ENCODE measurements at places on chromosomes 1 and 21. TPM values are rescaled to one million over a fixed set of nuclear protein-coding genes. Genes with fewer than 3 reads are reported as not detected.

Gene TFF1
- not detected for total RNA-seq

GRCh38 chr1:27971674-27972073 lies 11.9 kb downstream of the XKR8 start:
- no peak for DNase-seq
- no peaks in the 10 kb centered on the region for H3K4me1 ChIP-seq
- no peak overlapping the region for H3K4me3 ChIP-seq
- no peaks in the 10 kb centered on the region for H3K36me3 ChIP-seq
- no peaks in the 10 kb centered on the region for H3K27me3 ChIP-seq

DNA sequence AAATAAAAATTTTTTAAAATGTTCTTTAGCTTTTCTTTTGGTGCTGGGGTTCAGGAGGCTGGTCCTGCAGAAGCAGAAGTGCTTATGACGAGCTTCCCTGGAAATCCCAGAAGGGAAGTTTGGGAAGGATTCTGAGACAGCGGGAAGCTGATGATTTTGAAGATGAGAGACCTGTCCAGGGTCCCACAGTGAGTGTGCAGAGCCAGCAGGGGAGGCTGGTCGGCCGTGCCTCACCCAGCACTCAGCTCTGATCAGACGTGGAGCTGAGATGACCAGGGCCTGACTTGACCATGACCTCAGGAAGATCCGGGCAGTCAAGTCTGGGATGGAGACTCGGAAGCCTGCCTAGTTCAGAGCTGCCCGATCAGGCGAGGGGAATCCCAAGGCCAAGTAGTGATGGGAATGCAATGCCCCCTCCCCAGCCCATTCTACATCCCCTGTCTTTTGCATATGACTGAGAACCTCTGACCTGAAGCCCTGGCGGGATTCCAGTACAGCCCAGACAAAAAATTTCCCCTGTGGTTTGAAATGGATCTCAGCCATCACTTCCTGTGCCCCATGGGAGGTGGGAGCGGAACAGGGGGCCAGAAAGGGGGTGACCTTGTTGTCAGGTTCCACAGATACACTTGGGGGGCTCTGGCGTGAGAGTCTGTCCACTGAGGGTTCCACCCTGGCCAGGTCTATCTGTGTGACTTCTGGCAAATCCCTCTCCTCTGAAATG lies 96.8 kb upstream of the RUNX3 start:
- no peak overlapping the region for H3K4me3 ChIP-seq
- DNase-seq: no peak
- H3K27me3 ChIP-seq: peaks cover 10% of the 10 kb centered on the region
- H3K36me3 ChIP-seq: no peaks in the 10 kb centered on the region
- H3K27ac ChIP-seq: no peak overlapping the region

Gene TSEN15
- total RNA-seq: 28.6 TPM

DNA sequence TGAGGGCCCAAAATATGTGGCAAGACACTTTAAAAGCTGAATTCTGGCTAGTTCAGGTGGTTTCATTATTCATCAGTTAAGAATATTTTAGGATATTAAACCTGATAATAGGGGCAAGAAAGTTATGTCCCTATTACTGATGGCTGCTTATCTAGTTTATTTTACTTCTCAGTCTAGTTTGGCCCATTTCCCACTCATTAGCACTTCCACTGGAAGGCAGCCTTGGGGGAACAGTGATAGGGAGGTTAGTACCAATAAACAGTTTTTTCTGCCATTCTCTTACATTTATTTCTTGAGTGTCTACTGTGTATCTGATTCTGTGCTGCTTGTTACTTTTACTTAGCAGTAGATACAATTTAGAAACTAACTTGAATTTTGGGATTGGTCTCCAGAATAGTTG lies 9.0 kb downstream of the PPP1R12B start:
- H3K4me3 ChIP-seq: no peak overlapping the region
- DNase-seq: no peak
- H3K4me1 ChIP-seq: peaks cover 5% of the 10 kb centered on the region
- no peaks in the 10 kb centered on the region for H3K36me3 ChIP-seq

DNA sequence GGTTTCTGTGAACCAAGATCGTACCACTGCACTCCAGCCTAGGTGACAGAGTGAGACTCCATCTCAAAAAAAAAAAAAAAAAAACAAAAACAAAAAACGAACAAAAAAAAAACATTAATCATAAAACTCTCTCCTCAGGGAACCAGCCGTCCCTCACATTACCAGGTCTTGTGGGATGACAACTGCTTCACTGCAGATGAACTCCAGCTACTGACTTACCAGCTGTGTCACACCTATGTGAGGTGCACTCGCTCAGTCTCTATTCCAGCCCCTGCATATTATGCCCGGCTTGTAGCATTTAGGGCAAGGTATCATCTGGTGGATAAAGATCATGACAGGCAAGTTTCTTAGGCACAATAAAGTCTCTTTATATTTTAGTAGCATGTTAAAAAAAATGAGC lies 32.3 kb upstream of the AGO1 start:
- no peak for DNase-seq
- H3K4me1 ChIP-seq: peaks cover 14% of the 10 kb centered on the region
- no peaks in the 10 kb centered on the region for H3K27me3 ChIP-seq
- H3K36me3 ChIP-seq: peaks cover 57% of the 10 kb centered on the region
- H3K27ac ChIP-seq: no peak overlapping the region
- no peak overlapping the region for H3K4me3 ChIP-seq
